ENCODE measurements at places on chromosomes 1 and 21. TPM values are rescaled to one million over a fixed set of nuclear protein-coding genes. Genes with fewer than 3 reads are reported as not detected.

The ARHGAP29 gene
- 114 TPM for total RNA-seq

DNA sequence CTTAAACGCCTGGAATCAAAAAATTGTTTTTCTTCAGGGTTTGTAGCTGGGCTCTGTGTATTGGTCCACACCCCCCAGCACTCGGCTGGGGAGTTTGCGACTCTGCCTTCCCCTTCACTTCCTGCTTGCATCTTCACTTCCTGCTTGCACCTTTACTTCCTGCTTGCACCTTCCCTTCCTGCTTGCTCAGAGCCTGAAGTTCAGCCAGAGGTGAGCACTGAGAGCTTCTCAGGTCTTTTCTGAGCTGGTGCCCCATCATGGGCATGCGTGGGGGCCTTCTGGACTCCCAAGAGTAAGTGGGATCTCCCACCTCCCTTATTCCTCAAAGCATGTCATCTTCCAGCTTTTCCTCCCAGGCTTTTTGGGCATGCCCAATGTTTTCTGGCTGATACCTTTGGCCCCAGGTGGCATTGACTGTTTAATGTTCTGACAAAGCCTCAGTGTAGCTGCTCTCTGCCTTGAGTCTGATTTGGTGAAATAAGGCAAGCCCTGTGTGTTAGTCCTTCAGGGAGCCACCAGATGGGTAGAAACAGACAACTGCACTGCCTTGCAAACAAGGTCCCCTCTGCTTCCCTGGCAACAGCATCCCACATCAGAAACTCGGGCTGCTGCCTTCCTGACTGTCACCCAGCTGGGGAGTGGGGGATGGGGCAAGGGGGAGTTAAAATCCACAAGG is 3.5 kb downstream of the KRTAP10-2 start:
- DNase-seq: no peak

The NTMT2 gene
- total RNA-seq: not detected

GRCh38 chr1:154410185-154410827 is 5.2 kb downstream of the IL6R start:
- DNase-seq: no peak
